A549 treated with CpdA at 1 μM for 4 hours (cell line): ENCODE measurements at places on chromosomes 2 and 18. TPM values are rescaled to one million over a fixed set of nuclear protein-coding genes. Genes with fewer than 3 reads are reported as not detected.

BARD1 gene
- 4.4 to 12.7 TPM (median 6.2 TPM) in 5 replicates for total RNA-seq

GKN1 gene
- total RNA-seq, result 0.49 to 0.73 TPM (median 0.64 TPM) in 5 replicates

GMCL1 gene
- total RNA-seq, result 9.0 to 11.8 TPM (median 10.5 TPM) in 5 replicates

ALLC gene
- 0.06 TPM in 1 of 5 replicates, not detected in the others for total RNA-seq

KCNG3 gene
- total RNA-seq, result 0.59 to 0.98 TPM (median 0.86 TPM) in 5 replicates
